Kidney (tissue), 22 donors: ENCODE measurements at places on chromosomes 11 and 22. TPM values are rescaled to one million over a fixed set of nuclear protein-coding genes. Genes with fewer than 3 reads are reported as not detected.

DNA sequence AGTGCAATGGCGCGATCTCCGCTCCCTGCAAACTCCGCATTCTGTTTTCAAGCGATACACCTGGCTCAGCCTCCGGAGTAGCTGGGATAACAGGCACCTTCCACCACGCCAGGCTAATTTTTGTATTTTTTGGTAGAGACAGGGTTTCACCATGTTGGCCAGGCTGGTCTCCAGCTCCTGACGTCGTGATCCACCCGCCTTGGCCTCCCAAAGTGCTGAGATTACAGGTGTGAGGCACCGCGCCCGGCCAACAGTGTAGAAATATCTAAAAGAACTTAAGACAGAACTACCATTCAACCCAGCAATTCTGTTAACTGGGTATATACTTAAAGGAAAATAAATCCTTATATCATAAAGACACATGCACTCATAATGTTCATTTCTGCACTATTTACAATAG is 335.3 kb upstream of the LUZP2 start:
- H3K36me3 ChIP-seq = no peaks in the 10 kb centered on the region
- H3K4me1 ChIP-seq = no peaks in the 10 kb centered on the region
- no peak overlapping the region for H3K27ac ChIP-seq
- H3K4me3 ChIP-seq = no peak overlapping the region
- H3K27me3 ChIP-seq = no peaks in the 10 kb centered on the region
- DNase-seq = no peak

DNA sequence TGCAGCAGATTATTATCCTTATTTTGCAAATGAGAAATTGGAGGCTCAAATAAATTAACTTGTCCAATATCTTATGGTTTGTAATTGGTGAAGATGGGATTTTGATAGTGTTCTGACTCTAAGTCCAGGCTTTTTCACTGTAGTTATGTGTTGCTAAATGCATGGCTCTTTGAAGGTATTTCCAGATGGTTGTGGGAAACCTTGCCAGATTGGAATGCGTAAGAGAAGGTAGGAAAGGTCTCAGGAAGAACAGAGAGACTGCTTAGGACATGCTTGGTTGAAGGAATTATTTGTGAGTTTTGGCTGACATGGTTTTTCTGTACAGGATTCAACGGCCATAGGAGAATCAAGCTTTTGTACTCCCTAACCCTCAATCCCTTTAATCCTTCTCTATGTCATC is 108.6 kb downstream of the STIM1 start:
- H3K27ac ChIP-seq = no peak overlapping the region
- no peaks in the 10 kb centered on the region for H3K27me3 ChIP-seq
- no peak overlapping the region for H3K4me3 ChIP-seq
- no peaks in the 10 kb centered on the region for H3K4me1 ChIP-seq
- DNase-seq = no peak
- no peaks in the 10 kb centered on the region for H3K36me3 ChIP-seq

- H3K36me3 ChIP-seq = no peaks in the 10 kb centered on the region
- H3K27me3 ChIP-seq = no peaks in the 10 kb centered on the region
- no peak for DNase-seq
- no peak overlapping the region for H3K27ac ChIP-seq
- no peaks in the 10 kb centered on the region for H3K4me1 ChIP-seq
Measured at GRCh38 chr11:88402192-88402715, 64.7 kb upstream of the CTSC start.

Gene GGTLC2
- 0.76 TPM for total RNA-seq

Gene PLEKHB1
- 21.0 TPM for total RNA-seq
